ENCODE measurements at places on chromosomes 5 and 9. TPM values are rescaled to one million over a fixed set of nuclear protein-coding genes. Genes with fewer than 3 reads are reported as not detected.

Gene TAF1L
- 0.03 TPM for total RNA-seq

- DNase-seq = peak; percentile 15
Measured at GRCh38 chr5:164868761-164869160, 1363.3 kb downstream of the MAT2B start.

DNA sequence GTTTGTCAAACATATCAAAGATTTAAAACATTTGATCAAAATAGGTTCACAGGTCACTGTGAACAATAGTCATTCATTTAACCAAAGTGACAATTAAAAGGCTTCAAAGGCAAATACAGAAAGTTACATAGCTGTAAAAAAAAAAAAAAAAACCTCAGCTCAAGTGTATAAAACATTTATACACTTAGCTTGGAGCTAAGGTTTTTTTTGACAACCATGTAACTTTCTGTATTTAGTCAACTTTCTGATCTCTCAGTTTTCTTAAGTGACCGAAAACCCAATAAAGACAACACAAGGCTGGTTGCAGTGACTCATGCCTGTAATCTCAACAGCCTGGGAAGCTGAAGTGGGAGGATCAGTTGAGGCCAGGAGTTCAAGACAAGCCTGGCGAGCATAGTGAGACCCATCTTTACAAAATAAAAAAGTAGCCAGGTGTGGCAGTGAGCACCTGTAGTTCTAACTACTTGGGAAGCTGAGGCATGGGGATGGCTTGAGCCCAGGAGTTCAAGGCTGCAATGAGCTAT lies 16.4 kb upstream of the UBTD2 start:
- DNase-seq = no peak

- DNase-seq = no peak
Measured at GRCh38 chr5:157607371-157608161, 32.0 kb upstream of the ADAM19 start.

DNA sequence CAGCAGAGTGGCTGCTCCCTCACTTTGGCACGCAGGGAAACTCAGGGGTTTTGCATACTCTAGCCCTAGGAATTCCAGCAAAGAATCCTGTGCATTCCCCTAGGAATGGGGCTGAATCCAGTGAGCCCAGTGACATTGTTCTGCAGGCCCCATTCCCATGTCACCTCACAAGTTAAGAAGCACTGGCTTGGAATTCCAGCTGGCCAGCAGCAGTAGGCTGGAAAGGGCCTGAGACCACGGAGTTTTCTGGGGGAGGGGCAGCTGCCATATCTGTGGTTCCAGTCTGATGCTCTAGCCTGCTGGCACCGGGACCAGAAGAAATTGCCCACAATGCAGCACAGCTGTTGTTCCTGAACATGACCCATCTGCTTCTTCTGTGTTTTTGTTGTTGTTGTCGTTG lies 217.6 kb upstream of the DMRTA1 start:
- no peak for DNase-seq
